SHP77 (cell line): ENCODE measurements at places on chromosomes 3 and 15.
A peak's percentile ranks its signal among the peaks of the same experiment; 100 is the strongest.

DNA sequence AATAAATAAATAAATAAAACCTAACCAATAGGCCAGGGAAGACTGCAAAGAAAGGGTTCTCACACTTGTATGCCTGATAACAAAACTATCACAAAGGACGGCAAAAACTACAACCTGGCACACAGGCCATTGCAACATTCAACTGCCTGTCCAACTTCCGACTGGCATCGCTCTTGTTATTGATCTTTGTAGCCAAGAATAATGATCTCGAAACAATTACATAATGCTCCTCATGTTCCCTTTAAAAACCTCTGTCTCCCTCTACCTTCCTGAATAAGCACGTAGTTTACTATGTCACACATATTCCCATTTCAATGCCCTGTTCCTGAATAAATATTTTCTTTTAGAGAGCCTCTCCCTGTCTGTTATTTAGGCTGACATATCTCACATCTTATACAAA is 74.3 kb downstream of the B3GNT5 start:
- no peak for DNase-seq

DNA sequence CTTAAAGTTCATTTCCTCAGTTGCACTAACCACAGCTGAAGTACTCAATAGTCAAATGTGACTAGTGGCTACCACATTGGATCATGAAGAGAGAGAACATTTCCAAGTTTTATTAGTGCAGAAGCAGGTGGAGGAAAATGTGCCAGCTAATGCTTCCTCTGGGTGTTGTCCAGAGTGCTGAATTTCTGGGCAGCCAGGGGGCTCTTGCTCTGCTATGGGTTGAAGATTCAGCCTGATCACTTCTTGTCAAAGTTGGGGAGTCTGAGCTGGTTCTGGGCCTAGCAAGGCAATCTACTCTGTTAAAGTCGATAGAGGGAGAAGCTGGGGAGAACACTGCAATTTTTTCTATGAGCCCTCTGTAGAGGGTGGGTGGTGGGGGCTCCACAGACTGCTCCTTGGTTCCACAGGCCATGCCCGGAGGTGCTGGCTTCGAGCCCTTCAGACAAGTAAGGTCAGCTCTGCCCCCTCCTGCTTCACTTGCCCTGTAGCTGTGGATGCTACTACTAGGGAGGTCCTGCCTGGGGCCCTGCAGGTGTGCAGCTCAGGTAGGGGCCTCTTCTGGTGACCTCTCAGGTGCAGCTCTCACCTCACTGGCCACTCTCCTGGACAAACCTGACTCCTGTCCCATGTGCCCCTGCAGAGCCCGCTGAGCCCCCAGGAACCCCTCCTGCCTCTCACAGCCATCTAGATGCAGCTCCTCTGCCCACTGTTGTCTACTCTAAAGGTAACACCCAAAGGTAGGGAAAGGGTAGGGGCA is 8.2 kb downstream of the ALG3 start:
- no peak for DNase-seq

DNA sequence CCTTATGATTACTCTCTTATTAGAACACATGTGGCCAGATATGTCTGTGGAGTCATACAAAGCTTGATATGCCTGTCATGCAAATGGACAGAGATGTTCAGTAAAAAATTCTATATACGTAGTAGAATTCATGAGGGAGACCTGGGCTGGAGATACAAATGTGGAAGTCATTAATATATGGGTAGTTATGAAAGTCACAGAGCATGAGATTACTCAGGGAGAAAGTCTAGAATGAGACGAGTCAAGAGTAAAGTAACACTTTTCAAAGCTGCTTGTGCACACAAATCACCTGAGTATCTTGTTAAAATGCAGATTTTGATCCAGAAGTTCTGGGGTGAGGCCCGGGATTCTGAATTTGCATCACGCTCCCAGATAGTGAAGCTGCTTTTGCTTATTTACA is 28.4 kb downstream of the OXSM start:
- no peak for DNase-seq

- peak; percentile 73 for DNase-seq
Observed at GRCh38 chr3:12719984-12720898, 38.8 kb downstream of the TMEM40 start.

DNA sequence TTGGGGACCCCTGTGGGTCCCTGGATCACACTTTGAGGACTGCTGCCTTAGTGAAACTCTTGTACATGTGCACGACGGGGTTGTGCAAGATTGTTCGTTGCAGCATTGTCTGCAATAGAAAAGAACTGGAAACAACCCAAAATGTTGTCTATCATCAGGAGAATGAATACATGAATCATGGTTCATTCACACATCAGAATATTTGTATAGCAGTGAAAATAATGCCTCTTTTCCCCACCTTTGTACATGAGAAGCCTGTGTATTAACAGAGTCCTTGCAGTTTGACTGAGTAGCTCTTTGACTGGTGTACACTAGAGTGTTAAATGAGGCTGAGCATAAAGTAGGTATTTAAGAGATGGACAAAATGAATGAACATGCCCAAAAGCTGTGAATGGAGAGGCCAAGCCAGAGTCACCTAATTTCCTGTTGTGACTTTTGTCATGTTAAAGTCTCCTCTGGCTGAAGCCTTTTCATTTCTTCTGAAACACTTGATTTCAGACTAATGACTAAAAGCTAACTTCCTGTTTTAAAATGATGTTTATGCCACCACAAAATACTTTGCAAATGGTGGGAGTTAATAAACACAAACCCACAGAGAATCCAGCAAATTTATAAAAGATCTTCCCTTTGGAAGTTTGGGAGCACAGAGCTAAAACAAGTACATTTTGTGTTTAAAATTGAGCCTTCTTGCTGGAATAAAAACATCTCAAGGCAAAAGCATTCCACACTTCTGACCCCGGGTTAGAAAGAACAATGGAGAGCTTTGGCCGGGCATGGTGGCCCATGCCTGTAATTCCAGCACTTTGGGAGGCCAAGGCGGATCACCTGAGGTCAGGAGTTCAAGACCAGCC is 20.6 kb upstream of the USP3 start:
- DNase-seq = no peak

- no peak for DNase-seq
Observed at GRCh38 chr3:148233403-148233802, 464.3 kb upstream of the AGTR1 start.

DNA sequence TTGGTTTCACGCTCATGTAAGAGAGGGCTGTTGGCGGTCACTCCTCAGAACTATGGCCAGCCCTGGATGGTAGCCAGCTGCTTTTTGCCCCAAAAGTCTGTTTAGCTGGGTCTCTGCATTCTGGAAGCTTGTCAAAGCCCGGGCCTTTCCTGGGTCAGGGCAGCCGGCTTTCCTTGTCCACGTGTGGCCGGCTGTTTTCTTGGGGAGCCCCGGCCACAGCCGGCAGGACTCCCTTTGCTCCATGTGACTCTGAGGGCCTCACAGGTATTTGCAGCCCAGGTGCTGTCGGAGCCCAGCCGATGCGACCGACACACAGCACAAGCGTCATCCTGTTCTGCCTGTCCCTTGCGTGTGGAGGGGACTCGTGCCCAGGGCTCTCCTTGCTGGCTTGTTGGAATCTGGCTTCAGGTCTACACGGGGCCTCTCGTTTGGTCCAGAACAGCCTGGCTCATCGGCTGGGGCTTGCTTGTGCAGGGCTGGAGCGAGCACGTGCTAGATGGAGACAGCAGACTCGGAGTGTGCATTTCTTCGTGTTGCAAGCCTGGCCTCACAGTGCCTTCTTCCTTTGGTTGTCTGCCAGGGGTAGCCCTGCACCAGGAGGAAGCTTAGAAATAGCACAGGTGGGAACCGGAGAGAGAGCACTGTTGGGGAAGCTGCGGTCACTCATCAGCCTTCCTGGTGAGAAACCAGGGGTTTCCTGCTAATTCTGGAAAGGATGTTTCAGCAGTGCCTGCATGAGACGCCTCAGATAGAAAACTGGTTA is 51.5 kb downstream of the PGPEP1L start:
- no peak for DNase-seq

GRCh38 chr15:97903971-97904572 is 56.4 kb upstream of the ARRDC4 start:
- peak; percentile 17 for DNase-seq

DNA sequence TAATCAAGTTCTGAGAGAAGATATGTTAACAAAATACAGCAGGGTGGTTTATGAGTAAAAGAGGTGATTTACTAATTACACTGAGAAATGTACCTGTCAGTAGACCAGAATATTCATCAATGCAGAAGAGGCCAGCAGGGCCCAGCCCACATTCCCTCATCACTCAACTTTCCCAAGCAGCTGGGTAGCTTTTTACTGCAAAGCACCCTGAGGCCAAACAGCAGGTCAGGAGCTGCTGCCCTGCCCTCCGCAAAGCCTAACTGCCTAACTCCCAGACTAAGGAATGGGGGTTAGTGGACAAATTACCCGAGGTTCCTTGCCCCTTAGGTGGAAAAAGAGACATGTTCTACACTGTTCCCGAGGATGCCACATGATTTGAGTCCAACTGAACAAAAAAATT is 108.2 kb downstream of the TBL1XR1 start:
- no peak for DNase-seq

DNA sequence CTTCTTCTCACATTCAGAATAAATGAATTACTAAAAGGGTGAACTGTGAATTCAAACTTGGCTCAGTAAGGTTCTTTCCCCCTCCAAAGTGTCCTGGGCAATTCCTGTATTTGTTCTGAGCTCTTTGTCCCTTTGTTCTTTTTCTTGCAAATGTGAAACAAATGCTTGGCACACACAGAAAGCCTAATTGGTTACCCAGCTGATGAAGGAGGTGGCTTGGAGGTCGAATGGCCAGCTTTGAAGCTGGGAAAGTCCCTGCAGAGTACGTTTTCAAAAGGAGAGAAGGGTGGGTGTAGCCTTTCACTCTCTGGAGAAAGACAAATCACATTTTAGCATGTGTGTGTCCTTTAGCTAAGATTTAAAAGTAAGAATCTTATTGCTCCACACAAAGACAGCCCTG is 154.4 kb downstream of the PEX5L start:
- DNase-seq = no peak
